Mucosa of descending colon (tissue), 3 donors: ENCODE measurements at places on chromosomes 7 and 10. TPM values are rescaled to one million over a fixed set of nuclear protein-coding genes. Genes with fewer than 3 reads are reported as not detected.
A peak's percentile ranks its signal among the peaks of the same experiment; 100 is the strongest.

DNA sequence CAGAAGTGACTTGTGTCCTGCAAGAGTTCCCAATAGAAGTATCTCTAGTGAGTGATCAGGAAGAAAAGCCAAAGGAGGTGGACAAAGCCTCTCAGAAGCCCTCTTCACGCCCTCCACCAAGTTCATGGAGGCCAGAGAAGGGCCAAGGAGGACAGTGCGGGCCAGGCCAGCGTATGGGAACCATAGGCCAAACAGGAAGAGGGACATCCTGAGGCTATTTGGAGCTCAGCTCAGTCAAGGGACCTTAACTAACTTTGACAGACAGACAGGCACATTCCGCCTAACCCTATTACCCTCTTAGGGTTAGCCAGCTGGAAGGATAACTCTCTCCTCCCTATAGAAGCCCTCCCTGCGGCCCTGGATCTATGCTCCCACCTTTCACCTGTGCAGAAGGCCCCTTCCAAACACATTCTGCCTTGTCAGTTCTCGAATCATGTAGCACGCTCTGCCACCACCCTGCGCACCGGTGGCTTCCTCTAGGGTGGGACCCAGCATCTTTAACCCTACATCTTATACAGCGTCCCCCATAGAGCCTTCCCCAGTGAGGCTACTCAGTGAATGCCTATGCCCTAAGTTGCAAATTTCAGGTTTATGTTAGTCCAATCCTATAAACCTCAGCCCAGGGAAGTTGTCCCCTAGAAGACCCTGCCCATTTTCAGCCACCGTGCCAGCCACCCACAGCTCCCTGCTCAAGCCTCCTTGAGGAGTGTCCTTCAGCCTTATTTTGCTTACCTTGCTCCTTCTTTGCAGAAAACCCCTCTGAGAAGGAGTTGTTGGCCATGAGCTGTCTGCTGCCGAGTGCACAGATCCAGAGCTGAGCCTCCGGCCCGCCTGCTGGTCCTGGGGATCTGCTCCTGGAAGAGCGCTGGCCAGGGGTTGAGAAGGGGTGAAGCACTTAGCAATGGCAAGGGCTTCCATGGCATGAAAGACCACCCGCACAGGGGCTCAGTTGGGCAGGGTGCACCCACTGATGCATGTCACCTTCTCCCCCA lies 36.9 kb downstream of the FRMPD2 start:
- no peak for DNase-seq

- no peak for DNase-seq
Observed at GRCh38 chr10:35579726-35580422, 25.3 kb upstream of the GJD4 start.

GRCh38 chr7:139825666-139826290 lies 3.3 kb upstream of the TBXAS1 start:
- no peak for DNase-seq

JCAD gene
- 9.0 TPM for total RNA-seq

EBLN1 gene
- not detected for total RNA-seq

- no peak for DNase-seq
Observed at GRCh38 chr10:70493660-70494234, 15.2 kb downstream of the PALD1 start.

DNA sequence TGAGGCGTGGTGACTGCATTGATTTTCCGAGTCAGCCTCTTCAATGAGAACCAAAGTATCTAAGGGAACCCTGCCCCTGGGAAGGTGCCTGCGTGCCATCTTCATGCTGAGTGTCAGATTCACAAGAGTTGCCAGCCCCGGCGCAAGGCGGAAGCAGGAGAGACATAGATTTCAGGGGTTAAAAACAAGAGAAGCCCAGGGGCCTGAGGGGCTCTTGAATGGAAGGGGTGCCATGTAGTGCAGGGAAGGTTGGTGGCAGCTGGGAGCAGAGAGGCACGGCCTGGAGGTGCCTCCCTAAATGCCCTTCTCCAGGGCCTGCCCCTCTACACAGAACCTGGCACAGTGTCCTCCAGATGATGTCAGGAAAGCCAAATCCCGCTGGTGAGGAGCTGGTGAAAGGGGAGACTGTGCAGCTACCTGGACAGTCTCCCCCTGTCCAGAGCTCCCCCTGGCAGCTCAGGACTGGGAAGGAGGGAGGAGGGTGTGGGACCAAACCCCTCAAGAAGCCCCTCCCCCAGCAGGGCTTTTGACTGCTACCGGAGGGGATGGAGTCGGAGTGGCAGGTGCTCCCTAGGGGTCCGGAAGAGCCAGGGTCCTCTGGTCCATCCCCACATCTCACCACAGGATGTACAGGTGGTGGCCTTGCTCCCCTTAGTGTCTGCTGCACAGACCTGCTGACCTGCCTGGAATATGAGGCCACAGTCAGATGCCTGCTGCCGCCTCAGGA lies 137.9 kb downstream of the TCERG1L start:
- no peak for DNase-seq

GIMAP8 gene
- total RNA-seq, result 9.1 TPM

GRCh38 chr10:74040200-74041126 lies 42.5 kb downstream of the VCL start:
- no peak for DNase-seq

TES gene
- total RNA-seq, result 106 TPM

GRCh38 chr7:103307503-103308231 lies 10.4 kb downstream of the PMPCB start:
- DNase-seq, result no peak

GRCh38 chr10:62618576-62619412 lies 185.7 kb upstream of the ADO start:
- peak; percentile 54 for DNase-seq

DNA sequence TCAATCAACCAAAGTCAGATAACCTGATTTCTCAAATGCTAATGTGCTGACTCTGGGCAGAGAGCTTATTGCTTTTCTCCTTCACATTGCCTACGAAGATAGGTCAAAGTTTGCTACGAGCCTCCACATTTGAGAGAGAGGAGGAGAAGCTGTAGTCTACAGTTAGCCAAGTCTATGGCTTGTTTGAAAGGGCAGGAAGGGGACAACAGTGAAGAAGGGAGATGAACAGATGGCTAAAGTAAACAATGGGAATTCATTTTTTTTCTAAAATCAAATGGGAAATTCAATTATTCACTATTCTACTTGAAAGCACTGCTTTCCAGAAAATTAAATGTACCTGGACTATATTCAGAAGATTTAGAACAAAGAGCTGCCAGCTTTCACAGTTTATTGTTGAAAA lies 126.7 kb upstream of the C1QL3 start:
- no peak for DNase-seq

TAS2R5 gene
- total RNA-seq, result 1.1 TPM

GRCh38 chr7:69684369-69685292 lies 86.4 kb downstream of the AUTS2 start:
- no peak for DNase-seq

DNA sequence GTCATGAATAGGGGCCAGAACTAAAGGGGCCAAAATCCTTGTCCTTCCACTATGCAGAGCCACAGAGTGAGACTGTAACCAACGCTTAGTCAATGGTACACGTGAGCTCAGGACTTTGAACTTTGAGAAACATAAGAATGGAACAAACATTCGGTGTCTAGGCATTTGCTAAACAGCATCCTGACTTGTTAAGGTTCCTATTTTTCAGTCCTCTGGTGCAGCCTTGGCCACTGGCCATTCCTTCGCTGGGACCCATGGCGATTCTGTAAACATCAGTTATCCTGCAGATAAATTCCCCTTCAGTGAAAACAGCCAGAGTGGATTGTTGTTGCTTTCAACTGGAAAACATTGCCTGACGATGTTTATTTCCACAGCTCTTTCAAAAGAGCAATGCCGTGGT lies 266.8 kb downstream of the SORCS1 start:
- DNase-seq, result peak; percentile 41

GRCh38 chr7:94650147-94651051 lies 5.5 kb downstream of the SGCE start:
- DNase-seq, result no peak

DNA sequence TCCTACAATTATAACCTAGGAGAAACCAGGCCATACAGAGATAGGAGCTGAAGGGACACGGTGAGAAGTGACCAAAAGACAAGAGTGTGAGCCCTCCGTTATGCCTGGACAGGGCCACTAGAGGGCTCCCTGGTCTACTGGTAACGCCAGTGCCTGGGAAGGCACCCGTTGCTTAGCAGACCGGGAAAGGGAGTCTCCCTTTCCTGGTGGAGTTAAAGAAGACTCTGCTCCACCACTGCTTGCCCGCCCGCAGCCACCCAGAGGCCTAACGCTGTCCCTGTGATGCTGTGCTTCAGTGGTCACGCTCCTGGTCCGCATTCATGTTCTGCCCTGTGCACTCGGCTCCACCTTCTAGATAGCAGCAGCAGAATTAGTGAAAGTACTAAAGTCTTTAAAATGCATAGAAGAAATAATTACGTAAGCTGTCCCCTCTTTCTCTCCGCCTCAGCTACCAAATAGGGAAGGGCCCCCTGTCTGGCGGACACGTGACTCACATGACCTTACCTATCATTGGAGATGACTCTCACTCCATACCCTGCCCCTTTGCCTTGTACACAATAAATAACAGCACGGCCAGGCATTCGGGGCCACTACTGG lies 34.8 kb downstream of the GRID2IP start:
- DNase-seq, result peak; percentile 89

SMKR1 gene
- total RNA-seq, result not detected

STEAP1 gene
- 24.5 TPM for total RNA-seq

ZC3HAV1 gene
- total RNA-seq, result 38.4 TPM

DNA sequence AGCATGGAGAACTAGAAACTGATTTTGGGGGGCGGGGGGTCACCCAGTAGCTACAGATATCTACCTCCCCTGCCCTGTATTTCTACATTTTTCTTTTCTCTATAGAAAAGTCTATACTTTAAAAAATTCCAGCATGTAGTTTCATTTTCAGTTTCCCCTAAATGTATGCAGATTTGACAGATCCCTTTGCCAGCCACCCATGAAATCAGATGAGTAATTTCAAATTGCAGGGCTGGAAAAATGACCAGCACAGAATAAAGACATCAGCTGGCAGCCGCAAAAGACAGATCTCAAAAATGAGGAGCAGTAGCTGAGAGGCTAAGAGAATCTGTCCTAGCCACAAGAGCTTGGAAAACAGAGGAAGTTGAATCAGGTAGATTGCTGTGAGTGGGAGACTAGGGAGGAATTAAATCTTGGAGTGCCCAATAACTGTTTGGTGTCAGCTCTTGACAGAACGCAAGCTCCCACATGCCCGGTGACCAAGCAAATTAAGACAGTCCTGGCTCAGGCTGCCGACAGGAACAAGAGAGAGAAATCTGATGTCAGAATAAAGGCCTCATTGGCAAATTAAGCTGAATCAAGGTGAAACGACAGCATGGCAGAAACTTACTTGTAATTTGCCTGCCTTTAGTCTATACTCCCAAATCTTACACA lies 24.5 kb downstream of the ADRB1 start:
- no peak for DNase-seq

DNA sequence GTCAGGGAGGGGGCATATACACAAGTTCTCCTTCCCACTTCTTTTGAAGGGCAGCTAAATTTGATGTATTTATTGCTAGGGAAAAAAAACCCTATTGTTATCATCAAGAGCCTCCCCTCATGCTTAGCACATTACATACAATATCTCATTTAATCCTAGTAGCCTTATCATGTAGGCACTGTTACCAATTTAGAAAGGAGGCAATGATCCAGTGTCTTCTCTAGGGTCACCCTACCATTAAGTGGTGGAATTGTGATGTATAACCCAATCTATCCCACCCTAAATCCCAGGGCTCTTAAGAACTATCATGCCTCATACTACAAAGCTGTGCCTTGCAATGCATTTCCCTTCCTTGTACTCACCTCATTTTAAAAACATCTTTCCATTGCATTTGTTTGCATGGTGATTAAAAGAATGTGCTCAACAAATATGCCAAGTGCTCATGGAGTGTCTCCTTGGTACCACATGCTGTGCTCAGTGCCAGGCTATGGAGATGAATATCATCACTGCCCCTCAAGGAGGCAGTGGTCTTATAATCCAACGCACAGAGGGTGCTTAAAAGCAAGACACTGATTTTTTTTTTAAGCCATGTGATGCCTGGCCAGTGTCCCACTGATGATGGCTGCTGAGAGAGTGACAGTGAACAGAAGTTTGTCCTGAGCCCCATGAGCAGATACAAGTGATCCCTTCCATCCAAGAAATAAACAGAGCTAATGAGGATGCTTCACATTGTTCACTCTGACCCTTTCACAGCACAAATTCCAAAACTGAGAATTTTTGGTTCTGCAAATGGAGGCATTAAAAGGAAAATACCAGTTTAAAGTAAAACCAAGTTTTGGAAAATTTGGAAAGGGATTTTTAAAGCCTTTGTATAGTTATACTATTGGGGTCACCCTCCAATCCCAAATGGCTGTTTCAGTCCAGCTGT lies 98.2 kb downstream of the SORBS1 start:
- DNase-seq, result no peak

GRCh38 chr10:11755512-11756263 lies 13.5 kb downstream of the ECHDC3 start:
- no peak for DNase-seq

GRCh38 chr10:1440897-1441296 lies 296.4 kb downstream of the ADARB2 start:
- no peak for DNase-seq

PNLIPRP3 gene
- 0.28 TPM for total RNA-seq

PGAM1 gene
- 186 TPM for total RNA-seq

ZCWPW1 gene
- 2.3 TPM for total RNA-seq

GRCh38 chr7:140533394-140533872 lies 54.1 kb upstream of the MKRN1 start:
- no peak for DNase-seq

DNA sequence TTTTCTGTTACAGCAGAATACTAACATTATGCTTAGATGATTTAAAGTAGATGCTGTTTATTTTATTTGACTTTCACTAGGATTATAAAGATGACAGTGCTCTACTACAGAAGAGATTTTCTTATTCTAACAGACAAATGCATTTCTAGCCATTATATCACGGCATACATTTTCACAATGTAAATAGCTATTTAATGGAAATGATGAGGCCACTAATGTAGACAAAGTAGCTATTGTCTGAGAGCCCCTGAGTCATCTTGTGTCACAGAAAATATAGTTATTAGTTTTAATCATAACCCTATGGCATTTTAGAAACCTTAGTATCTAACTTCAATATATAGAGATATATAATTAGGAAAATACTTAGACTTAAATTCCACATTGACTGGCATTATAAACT lies 158.0 kb upstream of the AHR start:
- DNase-seq, result no peak

ANKRD61 gene
- total RNA-seq, result not detected

STAMBPL1 gene
- total RNA-seq, result 44.2 TPM

DYDC1 gene
- total RNA-seq, result not detected

CRPPA gene
- 2.8 TPM for total RNA-seq

DNA sequence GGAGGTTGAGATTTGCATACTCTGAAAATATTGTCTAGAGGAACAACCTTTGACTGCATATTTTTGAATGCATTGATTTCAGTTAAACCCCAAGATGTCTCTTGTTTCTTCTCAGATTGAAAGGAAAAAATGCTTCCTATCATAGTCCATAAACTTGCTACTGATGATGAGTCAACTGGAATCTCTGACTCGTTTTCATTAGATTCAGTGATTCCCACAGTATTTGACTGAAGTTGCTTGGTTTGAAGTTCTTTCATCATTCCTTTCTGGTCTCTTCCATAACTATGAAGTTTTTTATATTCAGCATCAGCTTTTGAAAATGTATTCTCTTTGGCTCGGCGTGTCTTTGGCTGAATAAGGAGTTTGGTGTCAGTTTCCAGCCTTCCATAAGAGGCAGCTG lies 10.7 kb downstream of the PEX1 start:
- no peak for DNase-seq

MSANTD7 gene
- 14.1 TPM for total RNA-seq

GRCh38 chr10:15369256-15370211 lies 1.6 kb downstream of the FAM171A1 start:
- peak; percentile 53 for DNase-seq
